ENCODE measurements at places on chromosomes 1 and 21. TPM values are rescaled to one million over a fixed set of nuclear protein-coding genes. Genes with fewer than 3 reads are reported as not detected.

- no peak for DNase-seq
Measured at GRCh38 chr21:38123626-38124025, 133.2 kb upstream of the KCNJ15 start.

- DNase-seq = no peak
Measured at GRCh38 chr1:192265516-192266173, 51.1 kb upstream of the RGS21 start.

GRCh38 chr1:189654906-189655305 is 822.8 kb downstream of the BRINP3 start:
- no peak for DNase-seq

UBXN10 gene
- not detected for total RNA-seq

DNA sequence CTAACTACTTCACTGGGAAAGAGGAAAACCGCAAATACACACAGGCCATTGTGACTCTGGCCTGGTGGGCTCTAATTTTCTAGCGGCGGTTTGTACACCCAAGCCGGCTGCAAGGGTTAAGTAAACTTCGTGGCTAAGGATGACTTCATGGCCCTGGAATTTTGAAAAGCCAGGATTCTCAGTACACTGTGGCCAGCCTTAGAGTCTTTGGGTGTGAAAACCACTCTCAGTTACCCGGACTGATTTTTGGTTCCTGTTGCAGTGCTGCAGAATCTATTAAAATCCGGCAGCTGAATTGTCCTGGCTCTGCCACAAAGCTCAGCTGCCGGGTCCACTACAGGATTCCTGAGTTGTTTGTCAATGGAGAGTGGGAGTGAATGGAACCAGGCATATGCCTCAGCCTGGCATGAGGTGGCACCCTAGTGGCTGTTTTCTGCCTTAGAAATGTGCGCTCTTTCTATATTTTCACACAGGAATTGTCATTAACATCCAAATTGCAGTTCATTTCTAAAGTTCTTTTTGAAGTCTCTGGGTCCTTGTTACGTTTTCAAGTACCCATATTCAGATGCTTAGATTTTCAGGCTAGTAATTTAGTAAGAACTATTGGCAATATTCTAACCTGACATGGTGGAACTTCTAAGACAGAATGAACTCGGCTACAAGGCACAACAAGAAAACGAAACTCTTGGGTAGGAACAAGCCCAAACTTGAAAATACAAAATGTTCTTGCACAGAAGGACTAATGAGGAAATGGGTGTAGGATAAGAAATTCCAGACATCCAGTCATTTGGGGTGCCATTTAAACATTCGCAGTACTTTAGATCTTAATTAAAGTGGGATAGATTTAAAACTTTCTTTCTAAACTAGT is 255.9 kb downstream of the NFIA start:
- peak; percentile 45 for DNase-seq

GRCh38 chr1:234697015-234697414 is 87.0 kb upstream of the IRF2BP2 start:
- no peak for DNase-seq

GRCh38 chr1:199067483-199067882 is 428.6 kb downstream of the PTPRC start:
- DNase-seq = no peak

OSCP1 gene
- total RNA-seq = 11.8 TPM

DNA sequence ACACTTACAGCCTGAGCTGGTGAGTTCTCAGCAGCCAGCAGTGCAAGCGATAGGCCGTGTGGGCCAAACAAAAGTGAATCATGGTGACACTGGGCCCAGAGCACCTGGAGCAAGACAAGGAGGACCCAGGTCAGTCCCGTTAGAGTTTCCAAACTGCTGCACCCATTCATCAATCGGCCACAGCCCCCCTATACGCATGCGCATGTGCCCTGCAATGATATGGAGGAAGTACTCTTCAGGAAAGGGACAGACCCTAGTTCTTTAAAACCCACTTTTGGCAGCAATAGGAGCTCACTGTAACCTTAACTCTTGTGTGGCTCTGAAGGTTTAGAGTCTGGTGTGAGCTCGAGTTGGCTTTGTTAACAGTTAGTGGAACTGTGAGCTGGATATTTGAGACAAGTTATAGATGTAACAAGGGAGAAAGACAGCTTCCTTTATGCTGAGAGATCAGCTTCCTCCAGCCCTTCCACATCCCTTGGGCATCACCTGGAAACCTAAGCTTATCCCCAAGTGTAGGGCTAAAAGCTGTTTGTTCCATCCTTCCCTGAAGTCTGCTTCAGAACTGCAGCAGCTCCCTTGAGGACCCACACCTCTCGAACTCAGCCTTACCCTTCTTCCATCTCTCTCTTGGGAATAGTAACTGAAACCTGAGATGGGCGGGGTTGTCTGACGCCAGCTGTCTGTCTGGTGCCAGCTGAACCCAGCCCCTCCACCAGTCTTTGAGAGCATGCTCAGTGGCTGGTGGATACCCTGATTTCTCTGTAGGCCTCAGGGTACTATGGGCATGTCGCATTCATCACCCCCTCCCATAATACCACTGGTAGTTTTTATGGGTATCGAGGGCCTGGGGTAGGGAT is 17.7 kb downstream of the NMNAT1 start:
- DNase-seq = peak; percentile 92

DNA sequence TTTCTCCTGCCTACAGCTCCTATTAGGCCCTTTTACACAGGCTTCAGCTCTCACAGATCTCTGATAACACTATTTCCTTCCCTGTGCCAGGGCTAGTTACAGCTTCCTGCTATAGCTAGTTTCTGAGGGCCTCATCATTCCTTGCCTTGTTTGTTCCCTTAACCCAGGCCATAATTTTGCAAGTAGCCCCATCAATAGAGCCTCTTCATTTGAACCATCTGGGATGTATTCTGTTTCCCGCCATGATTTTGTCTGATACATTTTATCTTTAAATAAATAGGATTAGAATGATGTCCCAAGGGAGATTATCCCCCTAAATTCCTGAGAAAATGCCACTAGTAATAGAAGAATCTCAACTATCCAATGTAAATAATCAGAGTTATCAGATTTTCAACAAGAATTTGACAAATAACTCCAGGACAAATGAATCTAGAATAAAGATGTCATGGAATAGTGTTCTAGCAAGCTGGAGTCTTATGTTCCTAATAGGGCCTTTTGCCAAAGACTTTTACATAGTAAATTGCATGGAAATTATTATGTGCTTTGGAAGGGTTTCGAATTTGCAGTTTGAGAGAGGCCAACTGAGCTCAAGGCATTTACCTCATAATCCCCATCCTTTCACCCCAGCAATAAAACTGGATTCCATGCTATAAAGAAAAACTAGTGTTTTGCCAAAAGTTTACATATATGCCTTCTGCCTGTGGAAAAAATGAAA is 16.1 kb downstream of the IFT25 start:
- no peak for DNase-seq

DISP3 gene
- 0.04 TPM for total RNA-seq

DNA sequence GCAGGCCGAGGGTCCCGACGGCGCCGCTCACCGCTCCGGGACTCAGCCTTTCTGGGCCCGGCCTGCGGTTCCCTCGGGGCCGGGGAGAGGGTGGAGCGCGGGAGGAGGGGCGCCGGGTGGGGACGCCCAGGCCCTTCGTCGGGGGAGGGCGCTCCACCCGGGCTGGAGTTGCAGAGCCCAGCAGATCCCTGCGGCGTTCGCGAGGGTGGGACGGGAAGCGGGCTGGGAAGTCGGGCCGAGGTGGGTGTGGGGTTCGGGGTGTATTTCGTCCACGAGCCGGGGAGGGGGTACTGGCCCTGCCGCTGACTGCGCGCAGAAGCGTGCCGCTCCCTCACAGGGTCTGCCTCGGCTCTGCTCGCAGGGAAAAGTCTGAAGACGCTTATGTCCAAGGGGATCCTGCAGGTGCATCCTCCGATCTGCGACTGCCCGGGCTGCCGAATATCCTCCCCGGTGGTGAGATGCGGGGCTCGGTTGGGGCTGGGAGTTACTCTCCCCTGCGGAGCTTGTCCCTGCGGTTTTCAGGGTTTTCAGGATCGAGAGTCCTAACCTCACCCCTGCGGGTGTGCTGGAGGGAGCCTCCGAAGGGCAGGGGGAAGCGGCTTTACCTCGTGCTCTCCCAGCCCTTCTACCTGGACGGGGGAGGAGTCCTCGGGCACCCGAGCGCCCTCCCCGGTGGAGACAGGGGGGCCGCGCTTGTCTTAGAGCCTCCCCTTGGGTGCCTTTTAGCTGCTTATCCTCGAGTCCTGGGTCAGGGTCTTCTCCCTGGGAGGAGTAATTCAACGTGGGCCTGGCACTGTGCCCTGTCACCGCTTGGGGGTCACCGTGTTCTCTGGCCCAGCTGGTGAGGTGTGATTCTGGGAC is 2.1 kb downstream of the SAMD11 start:
- no peak for DNase-seq

- no peak for DNase-seq
Measured at GRCh38 chr1:182656842-182657397, 27.5 kb downstream of the RGS8 start.

GRCh38 chr1:978835-979743 is 2.8 kb downstream of the PERM1 start:
- no peak for DNase-seq

- peak; percentile 72 for DNase-seq
Measured at GRCh38 chr1:55702064-55702463, 486.9 kb upstream of the USP24 start.

DNA sequence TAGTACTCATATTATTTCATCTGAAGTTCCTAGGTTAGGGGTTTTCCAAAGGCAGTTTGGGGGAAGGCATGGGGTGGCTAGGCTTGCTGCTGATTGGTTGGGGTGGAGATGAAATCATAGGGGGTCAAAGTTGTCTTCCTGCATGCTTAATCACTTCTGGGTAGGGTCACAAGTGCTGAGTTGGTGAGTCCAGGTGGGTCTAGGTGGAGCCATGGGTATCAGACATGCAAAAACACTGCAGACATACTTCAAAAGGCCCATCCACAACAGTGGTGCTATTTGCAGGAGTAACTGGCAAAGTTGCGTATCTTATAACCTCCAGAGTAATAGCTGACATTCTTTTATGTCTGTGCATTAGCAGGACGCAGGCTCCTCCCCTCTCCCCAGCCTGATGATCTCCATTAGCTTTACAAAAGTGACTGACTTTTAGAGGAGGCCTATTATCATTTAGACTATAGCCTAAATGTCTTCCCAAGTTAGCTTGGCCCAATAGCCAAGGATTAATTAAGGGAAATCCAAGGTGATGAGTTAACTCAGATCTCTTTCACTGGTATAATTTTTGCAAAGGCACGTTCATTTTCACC is 374.4 kb upstream of the PRMT6 start:
- DNase-seq = no peak

DNA sequence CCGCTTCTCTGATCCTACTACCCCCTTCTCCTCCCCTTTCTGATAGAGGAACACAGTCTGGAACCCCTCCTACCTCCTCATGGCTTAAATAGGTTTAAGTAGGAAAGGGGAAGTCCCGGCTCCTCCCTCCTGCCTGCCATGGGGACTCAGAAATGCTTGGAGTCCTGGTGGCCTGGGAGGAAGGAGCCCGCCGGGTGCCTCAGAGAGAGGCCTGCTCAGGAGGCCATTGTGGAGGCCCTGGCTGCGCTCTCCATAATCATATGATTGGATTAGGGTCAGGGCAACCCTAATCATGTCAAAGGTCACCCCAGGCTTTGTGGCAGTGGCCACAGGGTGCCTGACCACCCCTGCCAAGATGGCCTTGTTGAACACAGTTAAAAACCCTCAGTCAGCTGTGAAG is 29.0 kb downstream of the WNT3A start:
- DNase-seq = no peak

DNA sequence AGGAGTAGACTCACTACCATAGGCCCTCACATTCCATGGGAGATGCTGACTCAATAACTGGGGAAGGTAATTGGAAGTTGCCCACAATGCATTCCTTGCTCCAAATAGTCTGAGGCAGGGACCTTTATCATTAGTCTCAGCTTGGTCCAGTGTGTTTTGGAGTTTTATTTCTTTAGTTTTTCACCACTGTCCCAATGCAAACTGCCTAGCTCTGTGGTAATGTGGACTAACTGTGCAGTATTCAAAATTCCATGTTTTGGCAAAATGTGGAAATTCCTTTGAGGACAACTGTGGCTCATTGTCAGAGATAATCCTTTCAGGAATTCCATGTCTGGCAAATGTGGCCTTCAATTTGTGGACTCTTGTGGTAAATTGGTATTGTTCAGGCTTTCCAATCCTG is 78.1 kb upstream of the PAPPA2 start:
- DNase-seq = no peak

DNA sequence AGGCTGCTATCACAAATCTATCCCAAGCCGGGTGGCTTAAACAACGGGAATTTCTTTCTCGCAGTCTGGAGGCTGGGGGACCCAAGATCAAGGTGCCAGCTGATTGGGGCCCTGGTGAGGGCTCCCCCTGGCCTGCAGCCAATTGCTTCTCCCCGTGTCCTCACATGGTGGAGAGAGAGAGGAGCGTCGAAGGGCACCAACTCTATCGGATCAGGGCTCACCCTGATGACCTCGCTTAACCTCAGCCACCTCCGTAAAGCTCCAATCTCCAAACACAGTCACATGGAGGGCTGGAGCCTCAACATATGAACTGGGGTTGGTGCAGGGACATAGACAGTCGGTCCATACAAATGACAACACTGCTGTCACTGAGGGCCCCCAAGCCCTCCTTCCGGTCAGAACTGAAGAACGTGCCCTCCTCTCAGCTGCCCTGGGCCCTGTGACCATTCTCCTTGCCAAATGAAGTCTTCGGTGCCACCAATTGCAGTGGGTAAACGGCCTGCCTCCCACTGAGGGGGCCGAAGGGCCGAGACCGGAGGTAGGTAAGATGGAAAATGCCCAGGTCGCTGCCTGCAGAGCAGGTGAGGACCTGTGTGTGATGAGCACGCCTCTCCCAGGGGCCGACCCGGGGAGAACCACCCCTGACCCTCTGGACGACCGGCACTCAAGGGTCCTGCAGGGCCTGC is 211.0 kb downstream of the TOMM20 start:
- DNase-seq = no peak

C1QB gene
- not detected for total RNA-seq

APOBEC4 gene
- total RNA-seq = not detected

- DNase-seq = no peak
Measured at GRCh38 chr1:1925437-1926345, 6.6 kb upstream of the TMEM52 start.

GRCh38 chr1:23772049-23772853 is 6.0 kb upstream of the PITHD1 start:
- DNase-seq = peak; percentile 95

DNA sequence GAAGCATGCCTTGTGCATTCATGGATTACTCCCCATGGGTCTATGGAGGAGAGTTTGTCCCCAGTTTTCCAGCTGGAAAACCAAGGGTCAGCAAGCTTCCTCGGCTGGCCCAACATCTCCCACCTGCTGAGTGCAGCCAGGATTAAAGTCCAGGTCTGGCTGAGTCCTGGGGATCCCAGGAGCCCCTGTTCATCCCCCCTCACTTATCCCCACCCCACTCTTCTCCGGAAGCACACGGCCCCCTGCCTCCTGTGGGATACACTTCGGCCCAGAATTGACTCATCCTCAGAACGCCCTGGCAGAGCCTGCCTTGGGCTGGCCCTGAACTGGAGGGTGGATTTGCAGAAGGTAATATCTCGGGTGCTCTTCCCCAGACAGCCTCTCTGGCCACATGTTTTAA is 276.1 kb downstream of the NPHP4 start:
- DNase-seq = no peak

DNA sequence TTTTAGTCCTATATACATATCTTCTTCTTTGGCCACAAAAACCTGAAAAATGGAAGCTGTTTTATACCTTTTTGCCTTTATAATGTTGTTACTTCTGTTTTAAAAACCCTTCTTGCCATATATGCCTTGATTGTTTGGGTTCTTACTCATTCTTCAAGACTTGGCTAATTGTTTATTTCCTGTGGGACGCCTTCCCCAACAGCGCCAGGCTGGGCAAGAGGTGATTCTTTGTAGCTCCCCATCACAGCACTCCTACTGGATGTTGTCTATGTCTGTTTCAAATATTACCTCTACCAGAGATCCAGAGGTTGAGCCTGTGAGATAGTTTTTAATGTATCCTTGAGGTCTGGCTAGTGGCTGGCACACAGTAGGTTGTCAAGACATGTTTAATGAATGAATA is 73.2 kb upstream of the CYP2J2 start:
- DNase-seq = no peak

C4BPA gene
- not detected for total RNA-seq
